Fibroblast of villous mesenchyme (primary cell): ENCODE measurements at places on chromosomes 1 and 21. TPM values are rescaled to one million over a fixed set of nuclear protein-coding genes. Genes with fewer than 3 reads are reported as not detected.

The C1QTNF12 gene
- 0.32 and 0.43 TPM in 2 replicates for total RNA-seq

The HENMT1 gene
- total RNA-seq: 5.2 and 6.0 TPM in 2 replicates

The NRDC gene
- 90.5 and 112 TPM in 2 replicates for total RNA-seq

The EPHX1 gene
- 17.7 and 31.5 TPM in 2 replicates for total RNA-seq

The ETV3L gene
- total RNA-seq: not detected in 2 replicates

The LIN28A gene
- total RNA-seq: not detected in 2 replicates

The PPP1R8 gene
- total RNA-seq: 26.7 and 46.6 TPM in 2 replicates
